ENCODE measurements at places on chromosomes 3 and 15.

GRCh38 chr3:12969486-12969885 lies 103.7 kb downstream of the IQSEC1 start:
- no peak for DNase-seq

DNA sequence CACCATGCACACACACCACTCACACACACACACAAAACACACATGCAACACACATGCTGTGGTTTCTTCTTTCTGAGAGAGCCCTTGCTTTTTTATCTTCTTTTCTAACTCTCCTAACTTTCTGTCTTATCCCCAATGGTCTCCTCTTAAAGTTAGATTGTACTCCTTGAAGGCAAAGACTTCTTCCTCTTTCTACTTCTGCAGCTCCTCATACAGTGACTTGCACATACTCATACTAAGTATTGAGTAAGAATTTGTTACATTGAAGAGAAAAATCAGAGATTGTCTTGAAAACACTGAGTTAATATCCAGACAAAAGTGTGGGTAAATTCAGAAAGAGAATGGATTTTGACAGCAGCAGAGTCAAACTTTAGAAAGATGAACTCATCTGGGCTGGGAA lies 64.4 kb downstream of the GTPBP8 start:
- no peak for DNase-seq

DNA sequence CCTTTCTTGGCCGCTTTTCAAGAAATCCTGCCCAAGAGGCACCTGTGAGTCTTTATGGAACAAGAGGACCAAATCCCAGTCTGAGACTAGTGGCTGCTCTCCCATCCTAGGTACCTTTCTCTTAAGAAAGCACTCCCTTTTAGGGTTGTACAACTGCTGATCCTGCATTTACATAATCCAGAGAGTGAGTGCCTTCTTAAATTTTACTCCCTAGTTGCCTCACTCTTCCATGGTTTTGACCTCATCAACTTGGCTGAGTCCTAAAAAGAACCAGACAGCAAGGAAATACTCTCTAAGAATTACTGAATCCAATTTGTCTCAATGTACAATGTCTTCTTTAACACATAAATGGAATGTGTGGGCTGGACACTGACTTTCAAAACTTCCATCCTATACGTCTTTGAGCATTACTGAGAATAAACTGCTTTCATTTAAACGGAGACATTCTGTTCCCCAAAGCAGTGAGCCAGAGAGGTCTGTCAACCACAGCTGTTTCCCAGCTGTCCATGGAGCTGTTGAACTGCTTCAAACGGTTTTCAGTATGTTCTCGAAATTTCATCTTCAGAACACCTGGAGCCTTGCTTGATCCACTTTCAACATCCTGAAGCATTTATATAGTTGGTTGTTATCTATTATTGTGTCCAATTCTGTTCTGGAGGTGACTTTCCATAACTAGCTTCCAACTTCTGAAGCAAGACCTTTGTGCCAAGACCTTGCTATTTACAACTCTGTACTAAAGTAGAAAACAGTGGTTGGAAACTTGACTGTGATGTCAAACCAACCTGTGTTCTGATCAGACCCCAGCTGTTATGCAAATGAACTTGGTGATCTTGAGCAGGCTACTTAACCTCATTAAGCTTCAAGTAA lies 179.1 kb downstream of the SLC9A9 start:
- no peak for DNase-seq

- no peak for DNase-seq
Measured at GRCh38 chr3:195757438-195757770, 36.6 kb downstream of the MUC20 start.

DNA sequence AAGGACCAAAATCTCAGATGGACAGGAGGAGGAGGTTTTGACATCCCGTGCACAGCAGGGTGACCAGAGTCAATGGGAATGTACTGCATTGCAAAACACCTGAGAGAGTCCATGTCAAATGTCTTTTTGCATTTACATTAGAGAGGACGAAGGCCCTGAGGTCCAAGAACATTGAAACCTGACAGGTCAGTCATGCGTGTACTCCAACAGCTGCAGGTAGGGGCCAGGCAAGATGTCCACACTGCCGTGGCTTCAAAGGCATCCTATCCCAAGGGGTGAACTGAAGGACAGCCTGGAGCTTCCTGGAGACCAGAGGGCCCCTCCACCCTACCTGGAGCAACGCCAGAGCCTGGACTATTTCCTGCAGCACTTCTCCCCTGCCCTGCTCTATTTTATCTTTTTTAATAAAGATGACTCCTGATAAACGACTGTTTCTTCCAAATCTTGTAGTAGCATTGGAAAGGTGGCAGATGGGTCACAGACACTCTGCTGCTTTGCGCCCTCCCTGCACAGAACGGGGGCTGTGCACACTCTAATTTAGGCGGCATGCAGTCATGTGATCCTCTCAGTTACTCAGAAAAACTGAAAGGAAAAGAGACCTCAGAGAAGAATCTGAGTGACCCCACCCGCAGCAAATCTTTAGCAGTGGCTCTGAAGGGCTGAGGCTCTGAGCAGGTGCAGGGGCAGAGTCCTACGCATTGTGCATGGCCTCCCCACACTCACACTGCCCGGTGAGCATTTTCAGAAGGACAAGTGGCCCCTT lies 68.2 kb downstream of the HMCES start:
- no peak for DNase-seq

DNA sequence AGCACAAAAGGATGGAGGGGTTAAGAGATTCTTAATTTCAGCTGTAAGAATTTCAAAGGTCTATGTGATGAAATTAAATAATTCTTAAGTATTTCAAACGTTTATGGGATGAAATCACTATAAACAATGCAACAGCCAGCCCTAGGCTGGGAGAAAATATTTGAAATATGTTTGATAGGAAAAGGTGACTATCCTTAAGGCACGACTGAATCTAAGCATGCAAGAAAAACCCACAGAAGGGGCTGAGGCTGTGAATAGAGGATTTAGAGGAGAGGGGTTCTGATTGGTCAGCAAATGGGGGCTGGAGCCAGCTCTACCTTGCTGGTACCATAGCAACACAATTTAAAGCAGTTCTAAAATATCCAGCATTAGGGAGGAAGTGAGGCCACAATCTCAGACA lies 220.8 kb upstream of the ATP10A start:
- no peak for DNase-seq

GRCh38 chr15:85094685-85095084 lies 113.0 kb downstream of the PDE8A start:
- DNase-seq = no peak

DNA sequence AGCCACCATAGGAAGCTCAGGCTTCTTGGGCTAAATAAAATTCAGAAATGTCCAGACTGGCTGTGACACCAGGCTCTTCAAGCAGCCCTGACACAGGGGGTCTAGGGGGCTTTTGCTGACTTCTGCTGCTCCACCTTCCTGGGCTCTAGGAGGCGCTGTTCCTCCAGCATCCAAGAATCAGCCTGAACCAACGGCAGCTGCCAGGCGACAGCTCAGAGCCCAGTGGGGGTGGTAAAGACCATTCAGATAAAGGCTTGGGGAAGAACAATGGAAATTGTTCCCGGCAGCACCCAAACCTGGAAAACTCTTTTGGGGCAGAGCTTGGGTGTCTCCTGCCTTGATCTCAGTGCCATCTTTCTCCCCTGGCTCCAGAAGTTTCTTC lies 21.6 kb upstream of the PSTPIP1 start:
- DNase-seq = no peak

DNA sequence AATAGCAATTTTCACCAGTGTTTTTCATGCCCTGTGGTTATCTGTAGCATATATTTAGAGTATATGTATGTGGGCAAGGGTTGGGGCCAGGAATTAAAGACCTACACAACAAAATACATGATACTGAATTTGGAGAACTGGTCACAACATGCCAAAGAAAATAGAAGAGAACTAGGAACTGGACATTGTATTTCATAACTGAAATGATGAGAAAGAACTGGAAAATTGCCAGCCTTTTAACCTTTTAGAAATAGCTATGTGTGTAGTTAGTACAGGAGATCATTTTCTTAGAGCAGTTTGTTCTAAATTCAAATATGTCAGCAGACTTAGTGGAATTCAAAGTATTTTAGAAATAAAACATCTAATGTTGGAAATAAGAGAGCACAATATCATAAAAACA lies 227.1 kb upstream of the CGNL1 start:
- no peak for DNase-seq

DNA sequence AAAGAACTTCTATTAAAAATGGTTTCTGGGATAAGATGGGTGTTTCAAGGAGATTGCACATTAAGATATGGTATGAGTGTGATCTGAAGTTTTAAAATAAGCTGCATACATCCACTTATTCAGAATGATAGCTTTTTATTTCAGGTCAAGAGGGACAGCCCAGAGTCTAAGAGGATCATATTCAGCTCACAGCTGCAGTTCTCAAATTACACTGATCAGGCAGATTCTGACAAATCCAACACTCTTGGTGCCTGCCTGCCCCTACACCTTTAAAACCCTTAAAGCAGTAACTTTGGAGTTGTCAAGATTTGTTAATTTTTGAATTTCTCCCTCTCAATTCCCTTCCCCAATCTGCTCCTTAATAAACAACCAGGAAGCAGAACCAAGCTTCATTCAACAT lies 9.1 kb upstream of the TMEM87A start:
- DNase-seq = no peak

DNA sequence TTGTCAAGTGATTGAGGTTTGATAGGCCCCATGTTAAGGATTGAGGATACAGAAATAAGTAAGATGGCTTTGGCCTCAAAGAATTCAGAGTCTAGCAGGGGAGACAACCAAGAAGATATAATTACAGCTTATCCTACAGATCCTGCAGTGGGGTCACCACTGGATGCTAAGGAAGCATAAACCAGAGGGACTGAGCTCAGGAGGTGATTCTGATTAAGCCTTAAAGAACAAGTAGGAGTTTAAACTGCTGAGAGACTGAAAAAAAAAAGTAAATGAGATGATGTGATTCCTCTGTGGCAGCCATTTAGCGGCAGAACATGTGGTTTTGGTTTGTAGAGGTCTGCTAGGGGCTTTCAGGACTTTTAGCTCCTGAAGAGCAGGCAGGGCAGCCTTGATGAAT lies 72.1 kb upstream of the ROPN1 start:
- DNase-seq = no peak

Data from stimulated activated CD8-positive, alpha-beta memory T cell treated with anti-CD3 and anti-CD28 coated beads, Interleukin-7, amount 100 ng/mL, for 1 hour (primary cell).